ENCODE measurements at places on chromosomes 2 and 18.
A peak's percentile ranks its signal among the peaks of the same experiment; 100 is the strongest.

DNA sequence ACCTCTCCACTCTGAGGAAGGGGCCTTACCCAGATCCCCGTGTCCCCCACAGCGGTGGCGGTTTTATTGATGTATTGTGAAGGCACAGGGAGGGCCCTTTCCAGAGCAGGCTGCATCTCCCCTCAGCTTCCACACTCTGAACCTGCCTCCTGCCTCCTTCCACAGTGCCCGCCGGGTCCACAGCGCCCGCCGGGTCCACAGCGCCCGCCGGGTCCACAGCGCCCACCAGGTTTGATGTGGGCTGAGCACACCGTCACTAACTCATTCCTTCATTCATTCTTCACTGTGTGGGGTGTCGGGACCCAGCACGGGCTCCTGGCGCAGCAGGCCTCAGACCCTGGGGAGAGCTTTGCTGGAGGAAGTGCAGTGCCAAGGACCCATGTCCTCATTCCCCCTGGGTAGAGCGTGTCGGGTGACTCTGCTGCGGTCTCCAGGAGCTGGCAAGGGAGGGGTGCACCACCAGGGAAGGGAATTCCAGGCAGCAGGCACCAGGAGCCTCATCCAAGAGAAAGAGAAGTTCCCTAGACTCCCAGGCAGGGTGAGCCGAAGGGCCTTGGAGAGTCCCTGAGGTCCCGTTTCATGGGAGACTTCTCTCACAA, 57.1 kb downstream of the HPCAL1 start:
- DNase-seq = no peak

GRCh38 chr2:129760669-129761068, 218.8 kb upstream of the RAB6C start:
- no peak for DNase-seq

DNA sequence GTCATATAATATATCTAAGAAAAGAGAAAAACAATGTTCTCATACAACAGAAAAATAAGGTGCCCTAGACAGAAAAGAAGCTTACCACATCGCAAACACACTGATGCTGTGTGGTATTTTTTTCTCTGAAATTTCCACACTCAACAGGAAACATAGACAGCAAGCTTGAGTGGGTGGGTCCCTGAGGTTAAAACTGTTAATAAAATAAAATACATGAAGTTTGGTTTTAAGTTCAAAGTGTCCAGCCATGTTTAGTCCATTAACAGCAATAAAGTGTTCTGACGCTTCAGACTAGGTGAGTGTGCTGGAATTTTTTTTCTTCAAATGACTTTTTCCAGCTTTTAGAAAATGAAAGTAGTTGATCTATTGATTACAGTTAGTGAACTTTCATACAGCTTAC, 83.3 kb upstream of the EPB41L5 start:
- no peak for DNase-seq

GRCh38 chr2:50309503-50309902, 722.4 kb downstream of the NRXN1 start:
- no peak for DNase-seq

- DNase-seq = no peak
Measured at GRCh38 chr2:186639939-186640338, 50.1 kb downstream of the ITGAV start.

- no peak for DNase-seq
Measured at GRCh38 chr2:98448441-98449145, 3.9 kb downstream of the INPP4A start.

DNA sequence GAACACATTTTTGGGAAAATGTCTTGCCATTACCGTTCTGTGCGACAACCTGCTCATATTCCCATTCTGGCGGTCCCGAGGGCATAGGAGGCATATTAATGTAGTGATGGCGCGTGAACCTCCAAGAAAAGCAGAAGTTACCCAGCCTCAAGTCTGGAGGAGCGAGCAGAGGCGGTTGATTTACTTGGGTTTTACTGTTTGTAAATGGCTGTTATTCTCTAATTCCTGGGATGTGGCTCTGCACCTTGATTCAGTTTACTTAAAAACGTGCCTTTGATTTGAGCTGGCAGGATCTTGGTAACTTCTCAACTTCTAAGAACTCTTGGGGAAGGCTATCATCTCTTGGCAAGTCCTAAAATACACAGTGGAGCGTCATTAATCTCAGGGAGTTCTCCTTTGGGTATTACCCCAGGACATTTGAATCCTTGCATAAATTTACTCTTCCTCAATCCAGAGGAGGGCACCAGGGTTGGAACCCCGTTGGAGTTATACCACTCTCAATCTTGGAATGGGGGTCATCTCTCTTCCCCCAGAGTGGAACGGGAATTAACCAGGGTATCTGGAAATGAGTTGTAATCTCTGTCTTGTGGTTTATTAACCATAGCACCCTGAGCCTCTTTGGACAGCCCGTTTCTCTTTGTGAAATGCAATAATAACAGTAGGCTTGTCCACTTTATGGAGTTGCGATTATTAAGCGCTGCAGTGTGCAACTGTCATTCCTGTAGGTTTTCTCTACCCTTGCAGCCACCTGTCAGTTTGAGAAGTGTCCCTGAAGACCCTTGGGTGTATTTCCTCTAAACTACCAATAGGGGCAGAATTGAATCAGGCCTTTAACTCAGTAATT, 2.1 kb downstream of the HK2 start:
- peak; percentile 69 for DNase-seq

DNA sequence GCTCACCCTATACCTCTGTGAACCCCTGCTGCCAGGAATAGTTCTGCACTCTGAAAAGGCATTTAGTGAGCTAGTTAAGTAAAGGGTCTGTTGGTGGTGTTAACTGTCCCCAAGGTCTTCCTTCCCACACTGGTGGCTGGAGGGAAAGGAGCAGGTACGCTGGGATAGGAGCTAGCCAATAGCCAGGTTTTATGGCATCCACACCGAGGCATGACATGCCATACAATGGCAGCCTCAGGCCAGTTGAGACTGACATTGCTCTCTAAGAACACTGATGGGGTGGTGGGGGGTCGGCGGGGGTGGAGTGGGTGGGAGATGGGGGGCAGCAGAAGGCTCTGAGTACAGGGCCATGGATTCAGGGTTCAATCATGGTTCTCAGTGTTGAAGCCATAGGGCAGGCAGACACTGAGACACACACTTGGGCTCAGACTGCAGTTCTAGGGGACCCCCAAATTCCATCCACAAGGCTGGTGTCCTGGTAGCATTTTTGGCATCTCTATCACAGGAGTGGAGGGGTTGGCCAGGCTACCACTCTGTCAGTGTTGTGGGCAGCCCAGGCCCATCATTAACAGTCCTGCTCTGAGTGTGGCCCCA, 136.0 kb downstream of the CTIF start:
- DNase-seq = no peak

- DNase-seq = peak; percentile 93
Measured at GRCh38 chr2:50547521-50547920, 484.4 kb downstream of the NRXN1 start.

DNA sequence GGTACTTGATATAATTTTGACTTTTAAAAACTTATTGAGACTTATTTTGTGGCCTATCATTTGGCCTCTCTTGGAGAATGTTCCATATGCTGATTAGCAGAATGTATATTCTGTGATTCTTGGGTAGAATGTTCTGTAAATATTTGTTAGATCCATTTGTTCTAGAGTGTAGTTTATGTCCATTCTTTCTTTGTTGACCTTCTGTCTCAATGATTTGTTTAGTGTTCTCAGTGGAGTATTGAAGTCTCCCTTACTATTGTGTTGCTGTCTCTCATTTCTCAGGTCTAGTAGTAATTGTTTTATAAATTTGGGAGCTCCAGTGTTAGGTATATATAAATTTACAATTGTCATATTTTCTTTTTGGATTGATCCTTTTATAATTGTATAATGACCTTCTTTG, 349.6 kb upstream of the CWC22 start:
- DNase-seq = no peak

DNA sequence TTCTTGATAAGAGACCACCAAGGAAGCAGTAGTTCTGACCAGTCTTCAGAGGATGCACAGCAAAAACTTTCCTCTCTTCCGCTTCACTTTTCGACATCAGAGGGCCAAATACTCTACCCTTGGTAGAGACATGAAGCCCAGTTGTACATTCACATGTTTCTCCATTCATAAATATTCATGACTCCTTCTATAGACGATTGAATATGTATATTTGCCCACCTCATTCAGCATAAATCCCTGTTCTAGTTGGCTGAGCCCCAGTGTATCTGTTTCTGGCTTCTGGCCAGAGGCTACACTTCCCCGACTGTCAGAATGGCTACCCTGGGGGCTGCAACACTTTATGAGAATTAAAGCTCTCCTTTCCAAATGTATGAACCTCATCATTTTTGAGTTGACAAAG, 258.5 kb downstream of the ASXL3 start:
- DNase-seq = no peak

DNA sequence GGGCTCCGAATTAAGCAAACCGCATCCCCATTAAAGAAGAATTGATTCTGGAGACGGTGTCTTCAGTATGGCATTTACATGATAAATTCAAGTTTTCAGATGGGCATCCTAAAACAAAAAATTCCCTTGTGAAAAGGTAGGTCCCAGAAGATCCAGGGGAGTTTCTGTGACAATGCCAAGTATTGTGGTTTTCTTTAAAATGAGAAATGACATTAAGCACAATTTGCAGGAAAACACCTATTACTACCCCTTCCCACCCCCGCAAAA, 689 bp upstream of the YWHAQ start:
- no peak for DNase-seq

- DNase-seq = no peak
Measured at GRCh38 chr2:43751476-43751990, 22.3 kb upstream of the DYNC2LI1 start.

DNA sequence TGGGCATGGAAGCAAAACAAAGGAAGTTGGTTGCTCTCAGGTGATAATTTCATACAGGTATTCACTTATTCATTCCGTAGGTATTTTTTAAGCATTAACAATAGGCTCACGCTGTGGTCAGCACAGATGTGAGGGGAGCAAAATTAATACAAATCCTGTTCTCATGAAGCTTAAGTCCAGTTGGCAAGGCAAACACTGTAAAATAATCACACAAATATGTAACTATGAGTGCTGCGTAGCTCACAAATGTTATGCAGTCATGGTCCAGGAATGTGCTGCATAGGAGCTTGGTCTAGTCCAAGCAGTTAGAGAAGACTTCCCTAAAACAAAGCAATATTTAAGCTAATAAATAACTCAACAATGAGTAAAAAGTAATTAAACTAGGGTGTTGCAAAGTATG, 23.9 kb downstream of the SP5 start:
- DNase-seq = peak; percentile 93

GRCh38 chr2:109419960-109420370, 193.8 kb downstream of the SEPTIN10 start:
- DNase-seq = no peak
